ENCODE measurements at places on chromosomes 4 and X.

DNA sequence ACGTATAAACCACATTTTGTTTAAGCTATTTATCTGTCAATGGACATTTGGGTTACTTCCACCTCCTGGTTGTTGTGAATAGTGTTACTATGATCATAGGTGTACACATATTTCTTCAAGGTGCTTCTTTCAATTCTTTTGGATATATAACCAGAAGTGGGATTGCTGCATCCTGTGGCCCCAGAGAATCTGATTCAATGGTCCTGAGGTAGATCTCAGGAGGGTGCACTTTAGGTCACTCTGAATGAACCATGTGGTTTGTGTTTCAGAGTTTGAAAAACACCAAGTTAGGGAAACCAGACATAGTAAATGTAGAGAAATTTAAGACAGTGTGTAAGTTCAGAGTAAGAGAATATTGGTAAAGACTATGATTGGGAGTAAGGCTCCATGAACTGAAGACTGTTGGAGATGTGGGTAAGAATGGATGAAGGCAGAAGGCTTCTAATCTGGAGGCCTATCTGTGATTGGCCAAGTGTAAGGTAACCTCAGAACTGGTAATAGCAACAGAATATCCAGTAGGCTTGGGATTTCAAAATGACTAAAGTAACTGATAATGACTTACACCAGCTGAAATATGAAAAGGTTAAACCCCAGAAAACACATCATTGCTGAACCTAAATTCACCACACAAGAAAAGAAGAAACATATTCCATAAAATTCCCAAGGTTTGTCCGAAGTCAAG lies 236.9 kb downstream of the CAMK2D start:
- no peak for DNase-seq

DNA sequence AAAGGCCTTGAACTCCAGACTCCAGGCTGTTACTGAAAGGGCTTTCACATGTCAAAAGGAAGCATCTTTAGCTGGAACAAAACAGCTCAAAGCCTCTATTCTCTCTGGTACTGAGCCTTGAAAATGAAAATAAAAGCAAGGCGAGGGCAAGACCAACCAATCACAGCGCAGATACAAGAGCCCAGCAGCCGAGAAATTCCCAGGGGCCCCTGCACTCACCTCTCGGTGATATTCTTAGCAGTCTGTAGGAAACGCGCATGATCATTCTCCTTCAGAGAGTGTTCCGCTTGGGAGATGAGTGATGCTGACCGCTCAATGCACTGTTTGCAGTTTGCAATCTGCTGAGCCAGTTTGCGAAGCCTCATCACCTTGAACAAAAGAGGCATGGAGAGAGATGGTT lies 138.1 kb downstream of the MID1 start:
- no peak for DNase-seq

DNA sequence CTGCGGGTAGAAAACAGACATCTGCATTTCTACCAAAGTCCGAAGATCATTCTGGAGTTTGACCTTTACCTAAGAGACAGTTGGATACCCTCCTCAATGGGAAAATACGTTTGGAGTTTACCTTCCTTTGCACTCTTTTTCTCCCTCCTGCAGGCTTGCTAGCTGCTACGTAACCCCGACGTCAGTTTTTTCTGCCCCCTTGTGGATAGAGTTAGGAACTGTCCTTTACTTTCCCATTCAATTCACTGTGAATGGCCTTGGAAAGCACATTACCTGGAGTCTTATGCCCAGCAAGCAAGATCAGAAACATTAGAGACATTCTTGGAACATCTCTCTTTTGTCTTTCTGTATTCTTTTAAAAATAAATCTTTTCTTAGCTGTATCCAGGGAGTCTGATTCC lies 250.7 kb downstream of the NAP1L3 start:
- DNase-seq: no peak

GRCh38 chrX:150573702-150574101 lies 5.3 kb downstream of the MTM1 start:
- no peak for DNase-seq

DNA sequence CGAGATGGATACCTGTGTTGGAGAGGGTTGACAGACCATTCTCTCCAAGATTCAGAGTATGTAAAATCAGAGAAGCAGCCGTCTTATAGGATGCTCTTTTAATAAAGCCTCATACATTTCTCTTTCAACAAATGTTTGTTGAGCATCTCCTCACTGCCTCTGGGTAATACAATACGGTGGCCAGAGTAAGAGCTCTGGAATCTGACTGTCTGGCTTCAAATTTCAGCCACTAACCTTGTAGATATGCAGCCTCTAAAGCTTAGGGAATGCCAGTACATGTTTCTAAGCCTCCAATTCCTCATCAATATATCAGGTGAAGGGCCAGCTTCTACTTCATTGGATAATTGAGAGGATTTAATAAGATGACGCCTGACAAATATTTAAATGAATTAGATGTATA lies 61.3 kb downstream of the CLNK start:
- no peak for DNase-seq

- DNase-seq: no peak
These were observed 255.1 kb upstream of the GPC4 start for GRCh38 chrX:133670383-133670782.

DNA sequence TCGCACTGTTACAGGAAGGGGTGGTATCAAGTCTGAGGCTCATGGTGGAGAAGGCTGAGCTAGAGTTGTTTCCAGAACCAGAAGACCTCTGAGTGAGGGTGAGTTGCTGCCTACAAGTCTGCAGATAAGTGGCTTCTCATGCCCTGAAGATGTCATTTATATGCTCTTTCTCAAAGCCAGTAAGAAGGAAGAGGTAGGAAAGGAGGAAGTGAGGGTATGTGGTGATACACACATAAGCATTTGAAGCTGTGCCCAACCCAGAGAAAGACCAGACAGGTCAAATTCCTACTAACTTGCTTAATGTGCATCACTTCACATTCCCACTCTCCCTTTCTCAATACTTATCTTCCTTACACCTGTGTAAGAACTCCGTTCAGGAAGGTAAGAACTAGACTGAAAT lies at the start of gene PPBP:
Gene PPBP (minus strand): TSS at position 130 of the 400 bp plus-strand sequence. CDS start 87 bp downstream, at position 43.
- DNase-seq: no peak

Data from chondrocyte (in vitro differentiated cells).